ENCODE measurements at places on chromosomes 7 and 10.

- H3K27ac ChIP-seq: no peak overlapping the region
- H3K4me3 ChIP-seq: no peak overlapping the region
- H3K27me3 ChIP-seq: peaks cover 5% of the 10 kb centered on the region
- no peak for DNase-seq
- no peaks in the 10 kb centered on the region for H3K36me3 ChIP-seq
Measured at GRCh38 chr10:124870854-124871425, 69.3 kb downstream of the ABRAXAS2 start.

DNA sequence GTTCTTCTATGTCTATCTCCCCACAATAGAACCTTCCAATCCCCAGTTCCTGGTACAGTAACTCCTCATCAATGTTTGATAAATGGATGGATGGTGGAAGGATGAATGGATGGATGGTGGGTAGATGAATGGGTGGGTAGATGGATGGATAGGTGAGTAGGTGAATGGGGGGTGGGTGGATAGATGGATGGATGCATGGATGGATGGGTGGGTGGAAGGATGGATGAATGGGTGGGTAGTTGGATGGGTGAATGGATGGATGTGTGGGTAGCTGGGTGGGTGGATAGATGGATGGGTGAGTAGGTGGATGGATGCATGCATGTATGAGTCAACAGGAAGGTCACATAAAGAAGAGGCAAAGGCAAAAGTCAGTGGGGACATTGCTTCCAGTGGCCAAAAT is 116.8 kb downstream of the GRID1 start:
- no peak for DNase-seq
- H3K4me1 ChIP-seq: no peaks in the 10 kb centered on the region
- peaks cover 20% of the 10 kb centered on the region for H3K27me3 ChIP-seq
- no peak overlapping the region for H3K4me3 ChIP-seq
- H3K27ac ChIP-seq: no peak overlapping the region

DNA sequence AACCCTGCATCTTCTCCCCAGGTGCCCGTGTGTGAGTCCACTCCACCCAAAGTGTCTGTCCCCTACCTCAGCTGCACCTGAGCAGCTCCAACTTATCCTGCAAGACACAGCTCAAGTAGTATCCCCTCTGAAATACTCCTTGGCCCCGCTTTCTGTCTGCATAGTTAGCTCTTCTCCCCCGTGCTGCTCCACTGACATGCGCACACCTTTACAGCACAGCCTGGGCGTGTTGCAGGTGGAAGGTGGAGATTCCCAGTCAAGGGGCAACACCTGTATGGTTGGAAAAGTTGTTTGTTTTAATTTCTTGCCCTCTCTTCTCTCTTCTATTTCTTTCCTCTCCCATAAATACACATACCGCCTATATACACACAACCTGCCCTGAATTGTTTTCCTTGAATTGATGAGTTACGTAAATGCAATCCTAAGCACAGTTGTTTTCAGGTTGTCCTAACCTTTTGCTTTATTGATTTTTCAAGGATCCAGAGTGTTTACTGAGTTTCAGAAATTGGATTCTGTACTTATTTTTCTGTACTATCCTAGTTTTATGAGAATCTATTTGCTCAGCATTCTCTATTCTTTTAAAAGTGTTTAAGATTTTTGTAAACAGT is 14.9 kb downstream of the MET start:
- H3K27ac ChIP-seq: no peak overlapping the region
- H3K27me3 ChIP-seq: no peaks in the 10 kb centered on the region
- H3K4me3 ChIP-seq: no peak overlapping the region
- DNase-seq: no peak
- H3K4me1 ChIP-seq: peaks cover 9% of the 10 kb centered on the region
- H3K36me3 ChIP-seq: peaks cover 4% of the 10 kb centered on the region

DNA sequence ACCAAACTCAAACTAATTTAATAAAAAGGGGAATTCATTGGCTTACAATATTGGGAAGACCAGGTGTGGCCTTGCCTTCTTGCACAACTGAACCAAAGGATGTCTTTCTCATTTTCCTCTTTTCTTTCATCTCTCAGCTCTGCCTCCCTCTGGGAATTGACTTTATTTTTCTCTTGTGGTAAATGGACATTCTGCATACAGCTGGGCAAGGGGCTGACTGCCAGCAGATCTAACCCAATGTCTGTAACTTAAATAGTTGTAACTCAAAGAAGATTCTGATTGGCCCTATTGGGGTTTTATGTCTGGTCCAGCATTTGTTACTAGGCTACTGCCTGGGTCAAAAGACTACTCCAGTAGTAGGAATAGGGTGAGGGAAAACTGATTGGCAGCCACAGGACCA is 15.3 kb downstream of the PTTG1IP2 start:
- no peak overlapping the region for H3K27ac ChIP-seq
- no peak overlapping the region for H3K4me3 ChIP-seq
- H3K36me3 ChIP-seq: no peaks in the 10 kb centered on the region
- no peak for DNase-seq
- H3K4me1 ChIP-seq: peaks cover 9% of the 10 kb centered on the region
- H3K27me3 ChIP-seq: no peaks in the 10 kb centered on the region

- no peak overlapping the region for H3K27ac ChIP-seq
- H3K36me3 ChIP-seq: peaks cover 25% of the 10 kb centered on the region
- DNase-seq: no peak
Measured at GRCh38 chr7:16404636-16405035, 16.7 kb downstream of the CRPPA start.
